Liver (tissue), 10 donors: ENCODE measurements at places on chromosomes 6 and 20. TPM values are rescaled to one million over a fixed set of nuclear protein-coding genes. Genes with fewer than 3 reads are reported as not detected.

The MACROD2 gene
- polyA plus RNA-seq, result 5.2 TPM

The STAU1 gene
- 71.0 TPM for polyA plus RNA-seq

The HS3ST5 gene
- not detected for polyA plus RNA-seq

The PLAGL2 gene
- polyA plus RNA-seq, result 1.3 TPM

The TP53INP2 gene
- polyA plus RNA-seq, result 14.5 TPM

The HLA-DQA2 gene
- 0.32 TPM for polyA plus RNA-seq

The TRMT6 gene
- 6.2 TPM for polyA plus RNA-seq

The NOX3 gene
- polyA plus RNA-seq, result not detected

The FAM83C gene
- not detected for polyA plus RNA-seq

The JAG1 gene
- polyA plus RNA-seq, result 3.0 TPM

The BCLAF1 gene
- 11.7 TPM for polyA plus RNA-seq

DNA sequence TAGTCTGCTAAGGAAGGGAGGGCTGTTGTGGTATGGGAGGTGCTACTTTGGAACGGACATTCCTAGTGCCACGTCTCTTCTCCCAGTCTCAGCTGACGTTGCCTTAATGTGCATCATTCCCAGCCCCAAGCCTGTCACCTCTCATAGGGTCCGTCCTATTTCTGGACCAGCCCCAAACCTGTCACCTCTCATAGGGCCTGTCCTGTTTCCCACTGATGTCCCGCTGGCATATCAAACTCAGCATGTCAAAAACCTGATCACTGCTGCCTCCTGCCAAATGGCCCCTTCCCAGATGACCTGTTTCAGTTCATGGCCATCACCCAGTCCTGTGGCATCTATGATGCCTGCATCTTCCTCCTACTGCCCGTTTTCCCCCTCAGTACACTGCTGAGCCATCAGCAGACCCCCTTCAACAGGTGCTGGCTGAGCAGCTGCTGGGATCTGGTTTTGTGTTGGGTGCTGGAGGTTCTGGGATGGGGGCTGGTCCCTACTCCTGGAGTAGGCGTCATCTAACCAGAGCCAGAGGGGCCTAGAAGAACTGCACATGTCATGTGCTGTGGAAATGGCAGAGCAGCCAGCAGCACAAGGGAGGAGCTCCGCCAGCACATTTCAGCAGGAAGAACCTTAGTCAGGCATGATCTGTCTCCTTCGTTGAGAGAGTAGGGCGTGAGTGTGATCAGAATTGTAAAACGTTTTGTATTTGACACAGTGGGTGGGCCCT is 3.3 kb downstream of the ENTPD6 start:
- no peak for DNase-seq

GRCh38 chr6:82385961-82386360 is 22.3 kb downstream of the TPBG start:
- DNase-seq, result no peak

- DNase-seq, result no peak
Observed at GRCh38 chr6:28137505-28137981, 4.1 kb upstream of the ZKSCAN8 start.

- no peak for DNase-seq
Observed at GRCh38 chr6:24522228-24523176, 27.7 kb downstream of the ALDH5A1 start.

DNA sequence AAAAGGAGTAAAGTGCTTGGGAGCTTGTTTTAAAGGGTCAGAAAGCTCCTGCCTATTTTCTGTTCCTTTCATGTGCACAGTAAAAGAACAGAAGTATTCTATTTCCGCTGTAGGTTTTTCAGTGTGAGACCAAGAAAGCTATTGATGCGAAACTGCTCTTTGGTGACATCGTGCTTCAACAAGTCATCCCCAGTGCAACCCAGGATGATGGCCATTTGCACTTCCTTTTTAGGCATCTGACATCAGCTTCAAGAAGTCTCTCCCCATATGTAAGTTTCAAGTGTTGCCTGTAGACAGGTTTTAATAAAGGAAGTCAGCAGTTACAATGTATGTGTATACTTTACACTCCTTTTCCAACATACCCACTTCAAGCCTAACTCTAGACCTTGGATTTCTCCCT is 131.6 kb downstream of the RFX6 start:
- no peak for DNase-seq

- no peak for DNase-seq
Observed at GRCh38 chr20:17641520-17641964, 40.5 kb downstream of the RRBP1 start.

DNA sequence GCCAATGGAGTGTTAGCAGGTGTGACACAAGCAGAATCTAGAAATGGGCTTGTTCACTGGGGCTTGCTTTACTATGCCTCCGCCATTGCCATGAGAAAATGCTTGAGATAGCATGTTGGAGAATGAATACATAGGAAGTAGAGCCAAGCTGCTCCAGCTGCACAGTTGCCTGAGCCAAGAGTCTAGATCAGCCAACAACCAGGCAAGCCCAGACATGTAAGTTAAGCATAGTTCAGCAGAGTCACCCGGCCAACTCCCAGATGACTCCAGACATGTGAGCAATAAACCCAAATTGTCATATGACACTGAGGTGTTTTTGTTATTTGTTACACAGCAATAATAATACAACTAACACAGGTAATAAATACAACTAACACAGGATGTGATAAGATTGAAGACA is 167.9 kb downstream of the HAO1 start:
- DNase-seq, result no peak

GRCh38 chr6:6006006-6006427 is 708 bp downstream of the NRN1 start:
- no peak for DNase-seq

GRCh38 chr6:157629220-157629619 is 193.8 kb upstream of the SNX9 start:
- no peak for DNase-seq

GRCh38 chr20:38325905-38326304 is 20.4 kb upstream of the LBP start:
- DNase-seq, result no peak

- DNase-seq, result no peak
Observed at GRCh38 chr6:53530346-53530745, 14.6 kb downstream of the GCLC start.

GRCh38 chr20:44526129-44526528 is 4.3 kb upstream of the SERINC3 start:
- no peak for DNase-seq

DNA sequence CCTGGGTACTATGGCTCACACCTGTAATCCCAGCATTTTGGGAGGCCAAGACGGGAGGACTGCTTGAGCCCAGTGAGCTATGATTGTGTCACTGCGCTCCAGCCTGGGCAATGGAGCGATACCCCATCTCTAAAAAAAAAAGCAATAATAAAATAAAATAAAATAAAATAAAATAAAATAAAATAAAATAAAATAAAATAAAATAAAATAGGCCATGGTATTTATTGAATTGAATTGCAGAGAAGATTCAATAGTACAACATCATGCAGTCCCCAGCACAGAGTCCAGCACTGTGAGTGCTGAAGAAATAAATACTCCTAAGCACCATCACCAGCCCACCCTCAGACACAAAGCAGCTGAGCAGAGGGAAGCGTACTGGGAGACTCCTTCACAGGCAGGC is 144.7 kb downstream of the RALGAPA2 start:
- no peak for DNase-seq

- peak; percentile 38 for DNase-seq
Observed at GRCh38 chr20:7714549-7714948, 225.7 kb downstream of the HAO1 start.

GRCh38 chr6:159766906-159767305 is 5.1 kb downstream of the ACAT2 start:
- DNase-seq, result no peak

- DNase-seq, result peak; percentile 67
Observed at GRCh38 chr6:154509421-154510143, 903 bp downstream of the CNKSR3 start.

DNA sequence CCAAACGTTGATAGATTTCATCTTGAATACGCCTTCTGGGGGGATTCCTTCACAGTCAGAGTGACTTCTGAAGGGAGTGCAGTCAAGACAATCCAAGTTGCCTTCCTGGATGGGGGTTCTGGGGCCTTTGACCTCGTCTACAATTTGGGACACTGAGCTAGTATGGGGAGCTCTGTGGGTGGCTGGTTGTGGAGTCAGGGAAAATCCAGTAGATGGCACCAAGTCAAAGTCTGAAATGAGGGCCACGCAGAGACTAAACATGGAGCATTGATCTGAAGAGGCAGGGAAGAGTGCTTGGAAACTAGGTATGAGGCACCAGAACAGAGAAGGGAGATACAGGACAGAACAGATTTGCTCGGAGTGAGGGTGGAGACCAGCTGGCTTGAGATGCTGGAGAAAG is 43.6 kb upstream of the CCN6 start:
- no peak for DNase-seq

- DNase-seq, result peak; percentile 82
Observed at GRCh38 chr6:116100419-116101301, at the start of gene NT5DC1. NT5DC1 (plus strand) TSS chr6:116100853; CDS start chr6:116100931, 78 bp downstream.

DNA sequence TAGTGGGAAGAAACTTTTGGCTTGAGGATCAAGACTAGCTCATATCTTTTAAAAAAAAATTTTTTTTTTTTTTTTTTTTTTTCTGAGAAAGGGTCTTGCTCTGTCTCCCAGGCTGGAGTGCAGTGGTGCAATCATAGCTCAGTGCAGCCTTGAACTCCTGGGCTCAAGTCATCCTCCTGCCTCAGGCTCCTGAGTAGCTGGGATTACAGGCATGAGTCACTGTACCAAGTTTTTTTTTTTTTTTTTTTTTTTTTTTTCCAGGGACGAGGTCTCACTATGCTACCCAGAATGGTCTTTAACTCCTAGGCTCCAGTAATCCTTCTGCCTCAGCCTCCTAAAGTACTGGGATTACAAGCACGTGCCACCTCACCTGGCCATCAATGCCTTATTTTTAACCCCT is 27.9 kb downstream of the GCLC start:
- DNase-seq, result no peak

DNA sequence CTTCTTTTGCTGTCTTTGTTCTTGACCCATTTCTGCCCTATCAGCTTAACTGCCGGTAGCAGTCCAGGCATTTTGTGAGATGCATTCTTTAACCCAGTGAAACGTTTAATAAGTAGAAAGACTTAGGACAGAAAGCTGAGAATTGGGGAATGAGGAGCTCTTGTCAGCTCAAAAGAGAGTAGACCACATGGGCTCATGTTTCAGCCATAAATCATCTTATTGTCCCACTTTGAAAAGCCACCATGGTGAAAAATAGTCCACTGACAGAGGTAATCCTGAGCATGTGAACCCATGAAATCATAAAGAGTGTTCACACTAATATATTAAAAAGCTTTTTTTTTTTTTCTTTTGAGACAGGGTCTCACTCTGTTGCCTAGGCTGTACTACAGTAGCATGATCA is 16.3 kb downstream of the ORC3 start:
- DNase-seq, result no peak

DNA sequence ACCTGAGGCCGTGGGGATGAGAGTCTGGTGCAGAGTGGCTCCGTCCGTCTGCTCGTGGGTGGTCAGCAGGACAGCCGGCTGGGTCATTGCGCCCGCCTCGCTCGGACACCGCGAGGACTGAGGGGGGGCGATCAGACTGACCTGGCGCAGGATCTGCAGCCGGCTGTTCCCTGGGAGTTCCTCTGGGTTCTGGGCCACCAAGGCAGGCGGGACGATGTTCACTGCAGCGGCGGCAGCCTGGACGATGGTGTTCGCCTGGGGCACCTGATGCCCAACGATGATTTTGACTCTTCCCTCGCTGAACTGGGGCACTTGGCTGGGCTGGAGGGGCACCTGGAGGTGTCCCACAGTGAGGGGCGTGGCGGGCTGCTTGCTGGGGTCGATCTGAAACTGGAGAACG is 39.2 kb downstream of the ZFP64 start:
- no peak for DNase-seq

DNA sequence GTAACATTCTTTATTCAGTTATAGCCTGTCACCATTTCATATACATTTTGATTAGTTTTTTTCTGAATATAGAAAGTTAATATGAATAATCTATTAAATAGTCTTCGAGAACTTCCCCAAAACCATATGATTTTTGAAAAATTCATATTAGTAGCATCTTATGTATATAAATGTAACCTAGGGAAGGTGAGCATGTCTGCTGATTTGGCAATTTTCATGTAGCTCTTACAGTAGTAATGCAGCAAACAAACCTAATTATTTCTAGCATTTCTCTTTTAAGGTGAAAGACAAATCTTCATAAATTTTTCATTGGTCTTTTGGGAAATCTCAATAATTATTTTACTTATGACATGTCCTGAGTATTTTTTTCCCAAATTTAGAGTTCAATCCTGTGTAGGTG is 939.0 kb downstream of the TBC1D32 start:
- no peak for DNase-seq

- DNase-seq, result peak; percentile 38
Observed at GRCh38 chr20:51966296-51966971, 164.1 kb upstream of the SALL4 start.

GRCh38 chr6:25280344-25281074 is 1.3 kb downstream of the CARMIL1 start:
- DNase-seq, result no peak

GRCh38 chr6:169155481-169155880 is 98.2 kb downstream of the THBS2 start:
- peak; percentile 13 for DNase-seq

DNA sequence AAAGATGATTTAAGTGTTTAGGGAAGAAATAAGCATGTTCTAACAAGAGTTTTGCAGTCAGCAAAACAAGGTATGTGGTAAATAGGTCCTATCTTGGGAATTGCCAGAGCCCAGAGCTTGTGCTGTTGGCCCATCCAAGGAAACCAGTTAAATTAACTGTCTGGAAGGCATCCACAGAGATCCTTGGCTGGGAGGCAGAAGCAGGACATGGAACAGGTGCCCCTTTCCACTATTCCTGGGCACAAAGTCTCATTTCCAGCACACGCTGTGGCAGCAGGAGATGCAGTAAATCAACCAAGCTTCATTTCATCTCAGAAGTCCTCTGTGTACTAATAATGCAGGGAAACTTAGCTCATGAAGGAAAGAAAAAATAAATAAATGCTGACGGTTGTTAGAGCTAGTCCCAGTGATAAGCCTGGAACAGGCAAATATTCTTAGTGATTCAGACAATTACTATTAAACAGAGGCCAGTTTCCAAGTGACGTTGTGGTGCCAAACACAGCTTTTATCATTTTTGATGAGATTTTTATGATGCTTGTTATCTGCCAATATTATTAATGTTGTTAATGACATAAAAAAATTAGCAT is 39.8 kb upstream of the SNAP25 start:
- no peak for DNase-seq

DNA sequence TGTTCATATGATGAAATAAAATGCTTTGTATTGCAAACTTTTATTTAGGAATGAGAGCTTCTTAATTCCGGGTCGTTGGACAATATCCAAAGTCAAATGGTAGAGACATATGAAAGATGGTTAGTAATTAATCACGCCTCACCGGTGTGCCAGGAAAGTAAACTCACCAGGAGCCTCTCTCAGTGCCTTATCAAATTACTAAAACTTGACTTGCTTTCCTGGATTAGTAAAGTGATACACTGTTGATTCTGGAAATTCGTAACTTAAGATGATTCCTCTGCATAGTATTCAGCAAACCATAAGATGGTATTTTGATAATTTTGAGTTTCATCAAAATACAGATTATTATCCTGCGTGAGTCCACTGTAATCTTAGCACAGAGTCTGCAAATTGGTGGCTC is 115.2 kb downstream of the PAX1 start:
- no peak for DNase-seq
